Stimulated activated CD4-positive, alpha-beta T cell treated with anti-CD3 and anti-CD28 coated beads, TNF-alpha, amount 100 ng/mL, for 24 hours (primary cell): ENCODE measurements at places on chromosomes 3 and 15.

DNA sequence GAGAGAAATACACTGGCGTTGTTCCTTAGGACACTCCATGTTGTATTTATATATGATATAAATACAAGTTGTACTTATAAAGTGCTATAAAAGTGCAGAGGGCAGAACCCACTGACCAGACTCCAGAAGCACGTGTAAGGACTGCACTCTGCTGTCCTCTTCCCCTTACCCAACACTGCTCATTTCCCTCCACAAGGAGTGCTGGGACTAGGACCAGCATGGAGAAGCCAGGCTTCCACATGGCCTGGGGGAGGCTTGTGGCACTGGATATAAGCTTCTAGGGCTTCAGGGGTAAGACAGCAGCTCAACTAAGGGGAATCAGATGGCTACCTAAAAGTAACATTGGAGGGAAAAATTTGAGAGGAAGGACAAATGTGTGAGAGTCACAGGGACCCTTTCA is 556.9 kb downstream of the IGSF11 start:
- no peak for DNase-seq

DNA sequence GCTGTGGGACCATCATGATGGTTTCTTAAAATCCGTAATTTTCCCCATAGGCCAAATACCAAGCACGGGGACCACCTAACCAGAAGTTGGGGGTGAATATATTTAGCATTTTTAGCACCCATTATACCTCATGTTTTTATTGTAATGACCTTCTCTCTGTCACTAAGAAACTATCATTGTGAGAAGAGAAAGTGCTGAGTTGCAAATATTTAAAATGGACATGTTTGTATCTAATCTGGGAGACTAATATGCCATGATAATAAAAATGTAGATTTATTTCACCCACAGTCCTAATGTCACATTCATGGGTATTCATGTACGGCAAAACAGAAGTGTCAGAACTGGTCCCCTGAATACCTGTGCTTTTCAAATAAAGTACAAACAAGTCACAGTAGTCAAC is 398.9 kb upstream of the NR2F2 start:
- DNase-seq: no peak

DNA sequence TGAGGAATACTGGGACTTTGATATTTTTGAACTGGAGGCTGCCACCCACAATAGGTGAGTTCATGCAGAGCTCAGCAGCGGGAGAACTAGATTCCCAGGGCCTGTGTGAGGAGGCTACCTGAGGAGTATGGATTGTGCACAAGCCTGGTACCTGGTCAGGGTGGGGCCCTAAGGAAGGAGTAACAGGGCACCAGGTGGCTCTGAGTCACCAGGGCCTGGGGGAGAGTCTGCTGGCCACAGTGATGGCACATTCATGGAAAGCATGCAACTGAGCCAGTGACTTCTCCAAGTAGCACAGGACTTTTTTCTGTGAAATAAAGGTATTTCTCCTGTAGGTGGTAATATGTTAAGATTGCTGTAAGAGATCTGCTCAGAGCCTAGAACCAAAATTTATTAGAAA is 134.4 kb downstream of the PDE8A start:
- DNase-seq: no peak

DNA sequence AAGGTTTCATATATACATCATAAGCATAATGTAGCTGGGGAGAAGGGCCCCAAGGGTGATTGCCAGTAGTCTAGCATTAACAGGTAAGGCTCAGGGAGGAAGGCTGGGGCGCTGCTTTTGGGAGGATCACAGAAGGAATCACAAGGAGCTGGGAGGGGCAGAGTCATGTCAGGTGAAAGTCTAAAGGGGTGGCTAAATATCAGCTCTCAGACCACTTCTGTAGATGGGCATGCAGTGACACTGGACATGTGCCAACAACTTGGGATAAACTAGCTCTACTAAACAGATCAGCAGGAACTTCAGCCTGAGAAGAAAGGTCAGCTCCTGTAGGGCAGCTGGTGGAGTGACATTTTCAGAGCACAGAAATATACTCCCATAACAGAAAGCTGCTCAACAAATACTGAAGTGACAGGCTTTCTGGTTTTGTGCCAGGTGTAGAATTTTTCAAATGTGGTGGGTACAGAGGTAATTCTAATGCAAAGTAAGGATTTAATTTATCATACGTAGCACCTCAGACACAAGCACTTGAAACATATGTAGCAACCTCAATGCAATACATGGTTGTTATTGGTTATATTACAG is 79.4 kb downstream of the PEX5L start:
- DNase-seq: no peak

GRCh38 chr3:51968883-51969678 is 1.8 kb upstream of the PCBP4 start:
- no peak for DNase-seq

DNA sequence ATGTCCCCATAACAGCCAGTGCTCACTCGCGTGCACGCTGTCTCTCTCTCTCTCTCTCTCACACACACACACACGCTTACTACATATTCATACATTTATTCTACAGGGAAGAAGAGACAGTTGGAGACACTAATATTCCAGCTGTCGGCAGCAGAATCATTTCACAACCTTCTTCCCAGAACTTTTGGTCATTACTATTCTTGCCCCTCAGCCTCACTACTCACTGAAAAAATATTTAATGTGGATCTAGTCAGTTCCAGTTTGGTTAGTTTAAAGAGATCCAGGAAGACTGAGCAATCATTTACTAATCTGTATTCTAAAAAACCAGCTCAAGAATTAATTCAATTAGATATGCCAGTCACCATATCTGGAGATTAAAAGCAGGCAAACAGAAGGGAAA is 394.9 kb downstream of the PTPRG start:
- DNase-seq: no peak

DNA sequence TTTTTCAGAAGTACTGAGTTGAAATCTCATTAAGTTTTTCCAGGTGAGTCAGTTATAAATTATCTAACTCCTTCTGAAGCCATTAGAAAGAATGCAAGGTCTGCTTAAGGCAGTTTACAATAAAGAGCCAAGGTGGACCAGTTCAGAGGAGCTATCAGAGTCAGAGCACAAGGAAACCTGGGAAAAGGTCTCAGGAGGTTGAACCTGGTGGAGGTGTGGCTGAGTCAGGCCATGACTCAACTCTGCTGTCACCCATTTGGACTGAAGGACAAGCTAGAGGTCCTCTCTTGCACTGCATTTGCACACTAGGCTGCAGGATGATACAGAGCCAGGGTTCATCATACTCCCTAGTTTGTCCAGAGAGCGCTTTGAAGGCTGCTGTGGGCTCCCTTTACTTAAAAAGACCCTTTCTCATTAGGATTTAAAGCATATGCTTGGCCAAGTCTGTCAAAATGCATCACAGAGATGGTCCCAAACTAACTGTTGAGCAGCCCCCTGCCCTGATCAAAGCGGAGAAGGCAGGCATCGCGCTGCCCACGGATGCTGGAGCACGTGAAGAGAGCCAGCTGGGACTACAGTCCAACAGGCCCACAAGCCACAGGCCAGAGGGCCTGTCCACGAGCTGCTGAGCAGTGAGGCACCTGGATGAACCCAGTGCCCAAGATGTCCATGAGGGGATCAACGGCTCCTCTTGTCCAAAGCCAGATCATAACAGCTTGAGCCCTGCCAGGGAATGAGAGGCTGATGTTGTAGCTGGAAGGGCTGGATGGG is 26.0 kb upstream of the MRPS22 start:
- DNase-seq: no peak

- DNase-seq: no peak
These were observed 36.8 kb downstream of the DAG1 start for GRCh38 chr3:49506906-49507305.

DNA sequence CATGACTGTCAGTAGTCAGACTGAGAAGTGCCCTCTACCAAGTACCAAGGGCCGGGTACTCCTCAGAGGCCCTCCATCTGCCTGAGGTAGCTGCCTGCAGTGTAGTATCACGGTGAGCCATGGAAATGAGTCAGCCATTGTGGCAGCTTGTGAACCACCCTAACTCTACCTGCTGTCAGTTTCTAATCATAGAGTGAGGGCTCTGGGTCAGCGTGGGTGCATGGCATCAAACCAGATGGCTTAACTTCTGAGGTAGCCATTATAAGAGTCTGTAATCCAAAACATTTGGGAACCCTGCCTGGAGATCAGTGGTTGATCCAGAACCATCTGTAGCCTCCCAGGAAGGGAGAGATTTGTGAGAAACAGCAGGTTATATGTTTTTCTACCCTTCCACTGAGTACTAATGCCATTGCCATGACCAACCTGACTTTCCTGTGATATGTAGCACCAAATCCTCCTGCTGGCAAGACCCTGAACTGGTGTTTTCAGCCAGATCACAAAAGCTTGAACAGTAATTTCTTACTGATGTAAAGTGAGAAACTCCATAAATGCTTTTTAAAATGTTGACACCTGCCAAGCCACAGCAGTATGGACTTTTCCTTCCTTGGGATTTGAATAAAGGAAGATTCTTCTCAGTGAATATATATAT is 38.9 kb downstream of the ABHD2 start:
- no peak for DNase-seq

DNA sequence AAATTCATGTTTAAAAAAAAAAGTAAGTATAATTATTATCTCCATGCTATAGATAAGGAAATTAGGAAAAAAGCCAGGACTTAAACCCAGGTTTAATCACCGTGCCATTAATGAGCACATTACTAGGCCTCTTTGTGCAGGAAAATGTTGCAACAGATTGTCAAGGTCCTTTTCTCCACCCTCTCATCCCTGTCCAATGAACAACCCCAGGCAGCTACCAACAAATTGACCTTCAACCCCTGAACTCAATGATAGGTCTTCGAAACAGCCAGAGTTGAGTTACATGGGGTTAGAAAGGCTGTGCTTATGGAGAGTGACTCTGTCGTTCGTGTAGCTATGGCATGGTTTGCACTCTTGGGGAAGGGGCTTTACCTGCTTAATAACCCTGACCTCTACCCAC is 84.2 kb upstream of the CTNNB1 start:
- DNase-seq: no peak

DNA sequence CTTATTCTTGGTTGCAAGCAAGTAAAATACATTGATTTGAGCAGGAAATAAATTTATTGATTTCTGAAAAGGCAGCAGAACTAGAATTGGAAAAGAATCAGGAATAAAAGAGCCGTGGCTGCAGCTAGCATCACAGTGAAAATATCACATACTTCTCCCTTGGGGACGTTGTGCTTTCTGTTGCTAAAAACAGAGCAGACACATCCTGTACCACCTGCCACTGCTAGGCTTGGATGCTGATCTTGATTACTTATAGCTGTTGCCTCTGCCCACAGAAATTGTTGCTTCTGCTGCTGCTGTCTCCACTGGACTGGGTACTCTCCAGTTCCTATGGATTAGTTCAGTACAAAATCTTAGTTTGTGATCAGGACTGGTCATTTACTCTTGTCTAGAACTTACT is 283.8 kb downstream of the C3orf38 start:
- DNase-seq: no peak

GRCh38 chr3:162670181-162670580 is 1173.6 kb downstream of the OTOL1 start:
- DNase-seq: no peak

DNA sequence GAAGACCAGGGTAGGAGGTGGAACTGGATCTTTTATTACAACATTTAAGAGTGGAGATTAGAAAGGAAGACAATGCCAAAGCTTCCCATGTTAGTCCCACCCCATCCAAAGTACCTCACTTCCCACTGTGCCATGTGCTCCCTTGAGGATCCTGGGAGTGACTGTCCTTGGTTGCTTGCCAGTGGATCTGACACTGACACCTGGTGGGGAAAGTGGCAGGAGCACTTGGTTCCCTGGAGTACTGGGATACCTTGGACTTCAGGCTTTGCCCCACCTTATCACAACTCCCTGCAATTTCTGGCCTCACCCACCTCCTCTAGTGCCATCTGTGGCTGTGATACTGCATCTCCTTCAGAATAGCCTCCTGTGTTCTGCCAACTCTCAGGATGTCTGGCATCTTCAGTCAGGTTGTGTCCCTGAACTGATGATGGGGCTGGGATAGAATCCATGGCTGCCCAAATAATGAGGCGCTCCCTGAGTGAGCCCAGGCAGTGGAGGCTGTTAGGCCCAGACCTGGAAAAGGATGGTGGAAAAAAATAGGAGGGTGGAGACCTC is 1.3 kb downstream of the ELL3 start:
- no peak for DNase-seq

DNA sequence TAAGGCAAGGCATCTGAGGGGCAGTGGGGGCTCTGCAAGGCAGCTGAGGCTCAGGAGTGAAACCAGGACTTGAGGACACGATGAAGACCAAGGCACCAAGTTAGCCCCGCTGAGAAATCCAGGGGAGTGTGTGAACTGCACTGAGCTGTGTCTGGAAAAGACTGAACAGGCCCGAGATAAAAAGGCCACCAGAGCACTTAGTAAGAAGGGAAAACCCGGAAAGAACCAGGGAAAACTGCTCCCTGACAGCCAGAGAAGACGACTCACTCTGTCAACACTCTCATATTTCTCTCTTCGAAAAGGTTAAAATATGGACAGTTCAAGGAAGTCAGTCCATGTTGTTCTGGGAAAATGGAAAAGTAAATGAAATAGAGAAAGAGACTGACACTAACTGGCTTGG is 109.0 kb downstream of the SEC22A start:
- no peak for DNase-seq

DNA sequence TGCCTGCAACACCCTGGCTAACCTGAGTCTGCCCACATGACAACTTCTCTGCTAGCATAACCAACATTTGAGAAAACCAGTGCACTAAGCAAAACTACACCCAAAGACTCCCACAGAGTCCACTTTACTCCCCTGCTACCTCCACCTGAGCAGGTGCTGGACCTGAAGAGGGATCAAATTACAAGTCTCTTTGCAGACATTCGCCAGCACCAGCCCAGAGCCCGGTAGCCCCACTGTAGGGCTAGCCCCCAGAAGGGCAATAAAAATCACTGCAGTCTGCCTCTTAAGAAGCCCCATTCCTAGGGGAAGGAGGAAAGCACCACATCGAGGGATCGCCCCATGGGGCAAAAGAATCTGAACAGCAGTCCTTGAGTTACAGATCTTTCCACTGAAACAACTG is 472.2 kb downstream of the GRM7 start:
- DNase-seq: no peak

DNA sequence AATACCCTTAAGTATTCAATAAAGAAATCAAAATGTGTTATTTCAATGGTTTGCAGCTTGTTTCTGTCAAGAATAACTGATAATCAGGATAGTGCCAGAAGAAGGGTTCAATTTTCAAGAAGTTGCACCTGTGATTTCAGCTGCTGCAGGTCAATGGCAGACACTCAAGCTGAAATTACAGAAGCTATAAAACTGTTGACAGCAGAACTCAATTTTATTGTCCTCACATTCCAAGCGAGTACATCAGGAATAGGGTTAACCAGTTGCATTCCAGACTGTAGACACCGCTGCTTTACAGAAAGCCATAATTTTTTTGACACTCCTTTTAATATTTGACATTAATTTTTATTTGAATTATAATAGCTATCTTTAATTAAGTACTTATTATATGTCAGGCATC is 364.1 kb downstream of the CGGBP1 start:
- DNase-seq: no peak
